ENCODE measurements at places on chromosomes 2 and 18.

DNA sequence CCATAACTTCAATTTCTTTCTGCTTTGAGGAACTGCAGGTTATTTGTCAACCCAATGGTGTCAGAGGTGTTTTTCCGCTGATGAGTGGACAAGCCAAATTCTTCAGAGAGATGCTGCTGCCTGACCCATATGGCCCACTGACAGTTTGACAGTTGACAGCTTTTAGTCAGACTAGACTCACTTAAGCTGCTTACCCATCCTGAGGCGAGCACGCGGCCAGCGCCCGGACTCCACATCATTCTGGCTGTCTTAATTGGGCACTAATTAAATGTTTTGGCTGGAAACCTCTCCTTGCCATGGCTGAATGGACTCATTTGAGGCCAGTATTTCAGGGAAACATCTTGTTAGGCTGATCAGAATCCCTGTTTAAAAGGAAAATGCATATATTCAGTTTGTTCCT is 316.1 kb upstream of the FANCL start:
- no peak for DNase-seq

GRCh38 chr2:19185086-19185485 is 173.3 kb downstream of the OSR1 start:
- no peak for DNase-seq

DNA sequence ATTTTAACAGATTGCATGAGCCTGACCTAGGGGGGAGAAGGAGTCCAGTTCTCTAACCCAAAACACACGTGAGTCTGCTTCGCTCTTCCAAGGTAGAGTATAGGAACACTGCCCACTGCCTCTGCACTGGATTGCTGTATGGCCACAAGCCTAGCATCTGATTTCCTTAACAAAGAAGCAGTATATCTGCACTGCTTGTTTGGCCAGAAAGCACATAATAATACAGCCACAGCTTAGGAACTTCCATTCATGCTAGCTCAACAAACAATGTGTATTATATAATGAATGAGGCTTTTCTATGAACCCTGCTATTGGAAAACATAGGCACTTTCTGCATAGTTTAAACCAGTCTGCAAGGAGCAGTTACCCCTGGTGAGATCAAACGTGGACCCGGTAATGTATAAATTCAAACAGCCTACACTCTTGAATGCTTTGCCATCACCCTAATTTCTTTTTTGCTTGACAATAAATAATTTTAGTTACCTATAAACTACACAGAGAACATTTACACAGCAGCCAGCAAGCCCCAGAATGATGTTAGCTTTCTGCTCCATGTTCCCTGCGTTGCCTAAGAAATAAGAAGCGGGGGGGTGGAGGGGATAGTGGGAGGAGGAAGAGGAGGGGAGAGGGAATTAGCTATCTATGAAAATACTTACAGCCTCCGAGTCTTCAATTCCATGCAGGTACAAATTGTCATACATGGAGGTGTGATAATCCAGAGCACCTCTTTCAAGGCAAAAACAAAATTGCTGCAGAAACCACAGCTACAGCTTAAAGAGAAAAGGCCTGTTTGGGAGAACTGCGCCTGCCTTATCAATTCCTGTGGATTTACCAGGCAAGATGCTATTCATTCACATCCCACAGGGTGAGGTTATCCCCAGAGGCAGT is 125.6 kb downstream of the CACNB4 start:
- DNase-seq, result no peak

GRCh38 chr18:72339976-72340375 is 204.2 kb downstream of the CBLN2 start:
- no peak for DNase-seq
